ENCODE measurements at places on chromosomes 5 and 9.

DNA sequence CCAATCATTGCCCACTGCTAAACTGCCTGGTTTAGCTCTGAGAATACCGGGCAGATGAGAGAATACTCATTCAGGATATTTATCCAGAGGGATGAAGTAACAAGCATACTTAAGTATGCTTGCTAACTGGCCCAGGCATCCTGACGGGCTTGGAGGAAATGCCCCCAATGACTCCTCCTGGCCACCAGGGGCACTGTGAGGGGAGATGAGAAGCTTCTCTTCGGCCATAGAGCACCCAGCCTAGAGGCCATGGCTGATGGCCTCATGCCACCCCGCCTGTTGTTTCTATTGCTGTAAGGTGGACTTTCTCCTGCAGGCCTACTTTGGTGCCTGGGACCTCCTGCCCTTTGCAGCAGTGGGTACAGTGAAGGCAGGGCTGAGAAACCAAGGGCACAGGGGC, 134.5 kb upstream of the FSTL4 start:
- no peak for DNase-seq

- DNase-seq: no peak
Observed at GRCh38 chr9:88571419-88571818, 36.4 kb downstream of the NXNL2 start.

DNA sequence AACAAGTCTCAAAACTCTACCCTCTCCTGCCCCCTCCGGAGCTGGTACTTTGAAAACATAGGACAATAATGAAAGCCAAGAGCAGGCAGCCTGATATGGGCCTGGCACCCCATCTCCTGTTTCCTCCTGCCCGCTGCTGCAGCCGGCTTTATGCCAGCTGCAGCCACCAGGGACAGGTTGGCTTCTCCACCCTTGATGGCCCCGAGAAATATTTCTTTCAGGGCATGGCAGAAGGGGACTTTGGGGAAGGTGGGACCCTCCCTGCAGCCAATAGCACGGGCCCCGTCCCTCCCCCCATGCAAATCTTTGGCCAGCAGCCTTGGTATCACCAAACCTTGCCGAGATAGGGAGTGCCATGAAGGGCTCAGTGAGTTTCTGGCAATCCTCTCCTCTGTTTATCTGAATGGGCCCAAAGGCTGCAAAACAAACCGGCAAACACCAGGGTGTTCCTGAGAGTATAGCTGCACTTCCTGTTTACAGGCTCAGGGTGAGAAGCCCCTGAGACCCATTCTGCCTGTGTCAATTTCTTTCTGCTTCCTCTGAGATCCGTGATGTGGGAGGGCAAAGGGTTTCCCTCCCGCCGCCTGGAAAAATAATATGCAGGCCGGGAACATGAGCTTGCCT, 73.4 kb upstream of the BOD1 start:
- no peak for DNase-seq

DNA sequence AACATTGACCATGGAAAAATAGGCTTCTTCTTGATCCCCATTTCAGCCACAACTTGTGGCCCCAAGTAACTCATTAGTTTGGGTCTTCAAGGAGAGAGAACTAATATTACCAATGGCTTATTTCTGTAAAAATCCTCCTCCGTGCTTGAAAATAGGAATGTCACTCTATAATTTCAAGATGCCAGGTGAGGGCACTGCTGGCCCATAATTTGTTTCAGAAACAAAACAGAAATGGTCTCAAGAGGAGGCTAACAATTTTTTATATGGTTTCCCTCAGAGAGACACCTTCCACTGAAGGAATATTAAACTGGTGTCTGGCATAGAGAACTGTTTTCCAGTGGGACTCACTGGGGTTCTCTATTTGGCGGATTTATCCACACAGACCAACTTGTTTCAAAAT, 437.0 kb upstream of the TRPC7 start:
- peak; percentile 4 for DNase-seq

DNA sequence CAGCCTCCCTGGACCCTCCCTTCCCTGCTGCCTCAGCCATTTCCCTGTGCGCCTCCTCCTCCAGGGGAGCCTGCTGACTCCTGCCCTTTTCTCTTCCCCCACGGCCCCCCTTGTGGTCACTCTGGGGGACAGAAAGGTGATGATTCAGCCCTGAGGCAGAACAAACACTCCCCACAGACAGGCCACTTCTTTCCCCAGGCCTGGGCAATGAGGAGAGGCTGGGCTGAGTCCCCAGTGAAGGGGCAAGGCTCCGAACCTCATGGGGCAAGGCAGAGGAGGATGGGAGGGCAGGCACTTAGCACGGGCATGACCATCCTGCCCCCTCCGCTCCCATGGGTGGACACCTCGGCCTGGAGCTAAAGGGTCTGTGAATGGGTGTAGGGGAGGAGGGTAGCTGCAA, 21.0 kb downstream of the CSF1R start:
- DNase-seq: no peak

DNA sequence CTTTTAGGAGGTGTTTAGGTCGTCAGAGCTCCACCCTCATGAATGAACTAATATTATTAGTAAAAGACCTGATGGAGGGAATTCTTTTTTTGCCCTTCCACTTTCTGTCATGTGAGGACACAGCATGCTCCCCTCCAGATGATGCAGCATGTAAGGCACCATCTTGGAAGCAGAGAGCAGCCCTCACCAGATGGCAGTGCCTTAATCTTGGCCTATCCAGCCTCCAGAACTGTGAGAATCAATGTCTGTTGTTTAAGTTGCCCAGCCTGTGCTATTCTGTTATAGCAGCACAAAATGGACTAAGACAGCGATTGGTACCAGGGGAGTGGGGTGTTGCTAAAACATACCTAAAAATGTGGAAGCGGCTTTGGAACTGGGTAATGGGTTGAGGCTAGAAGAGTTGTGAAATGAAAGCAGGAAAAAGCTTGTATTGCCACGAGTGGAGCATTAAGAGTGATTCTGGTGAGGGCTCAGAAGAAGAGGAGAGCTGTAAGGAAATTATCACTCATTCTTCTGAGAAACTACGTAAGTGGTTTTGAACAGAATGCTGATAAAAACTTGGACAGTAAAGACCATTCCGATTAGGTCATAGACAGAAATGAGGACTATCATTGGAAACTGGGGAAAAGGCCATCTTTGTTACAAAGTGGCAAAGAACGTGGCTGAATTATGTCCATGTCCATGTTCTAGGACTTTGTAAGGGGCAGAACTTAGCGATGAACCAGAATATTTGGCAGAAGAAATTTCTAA, 28.6 kb downstream of the PTPDC1 start:
- DNase-seq: no peak

- no peak for DNase-seq
Observed at GRCh38 chr9:112041536-112042243, 133.4 kb downstream of the SUSD1 start.

DNA sequence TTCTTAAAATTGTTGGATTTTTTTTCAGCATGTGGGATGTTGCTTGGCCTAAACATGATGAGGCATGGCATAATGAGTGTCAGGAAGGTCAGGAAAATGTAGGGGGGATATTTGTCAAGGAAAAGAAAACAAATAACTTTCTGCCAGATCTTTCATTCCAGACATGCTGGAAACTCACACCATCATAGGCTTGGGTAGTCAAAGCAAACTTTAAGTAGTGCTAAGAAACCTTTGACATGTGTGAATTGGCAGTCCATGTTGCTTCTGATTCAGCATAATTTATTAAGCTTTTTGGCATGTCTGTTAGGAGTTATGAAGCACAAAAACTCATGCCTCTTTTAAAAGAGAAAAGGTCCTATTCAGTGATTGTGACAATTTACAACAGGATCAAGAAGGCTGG, 61.3 kb upstream of the MTAP start:
- DNase-seq: no peak

DNA sequence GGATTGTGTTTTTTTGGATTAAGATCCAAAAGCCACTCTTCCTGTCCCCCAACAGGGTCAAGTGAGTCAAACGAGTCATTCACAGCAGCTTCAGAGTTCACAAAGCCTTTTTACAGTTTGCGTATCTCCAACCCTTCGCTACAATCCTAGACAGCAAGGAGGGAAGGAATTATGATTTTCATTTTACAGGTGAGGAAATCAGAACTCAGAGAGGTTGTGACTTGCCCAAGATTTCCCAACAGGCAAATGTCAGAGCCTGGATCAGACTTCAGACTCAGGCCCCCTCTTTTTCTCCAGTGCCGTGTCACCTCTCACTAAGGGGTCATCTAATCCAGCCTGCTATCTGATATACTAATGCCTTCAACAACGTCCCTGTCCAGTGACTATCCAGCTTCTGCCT, 72.1 kb upstream of the XPA start:
- DNase-seq: no peak

- peak; percentile 40 for DNase-seq
Observed at GRCh38 chr9:108813951-108814601, 41.7 kb downstream of the ACTL7B start.

DNA sequence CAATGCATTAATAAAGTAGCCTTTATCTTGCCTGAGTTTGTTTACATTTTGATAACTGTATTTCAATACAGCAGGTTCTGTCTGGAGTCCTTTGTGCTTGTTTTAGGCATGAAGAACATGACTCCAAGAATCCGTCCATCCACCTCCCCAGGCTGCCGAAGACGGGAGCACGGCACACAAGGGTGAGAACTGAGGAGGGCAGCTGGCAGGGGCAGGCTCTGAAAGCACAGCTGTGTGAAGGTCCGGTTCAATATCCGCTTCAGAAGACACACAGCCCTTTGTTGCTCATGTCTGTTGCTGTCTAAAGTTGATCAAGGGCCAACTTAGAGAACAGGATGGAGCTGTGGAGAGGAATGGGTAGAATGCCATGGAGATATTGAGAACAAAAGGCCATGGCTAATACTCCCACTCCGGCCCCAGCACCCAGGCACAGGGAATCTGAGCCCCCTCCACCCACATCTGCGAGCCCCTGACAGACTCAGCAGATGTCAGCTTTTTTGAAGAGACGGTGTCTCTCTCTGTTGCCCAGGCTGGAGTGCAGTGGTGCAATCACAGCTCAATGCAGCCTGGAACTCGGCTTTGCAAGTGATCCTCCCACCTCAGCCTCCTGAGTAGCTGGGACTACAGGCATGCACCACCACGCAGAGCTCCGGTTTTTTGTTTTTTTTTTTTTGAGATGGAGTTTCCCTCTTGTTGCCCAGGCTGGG, 58.5 kb upstream of the GNE start:
- DNase-seq: no peak

DNA sequence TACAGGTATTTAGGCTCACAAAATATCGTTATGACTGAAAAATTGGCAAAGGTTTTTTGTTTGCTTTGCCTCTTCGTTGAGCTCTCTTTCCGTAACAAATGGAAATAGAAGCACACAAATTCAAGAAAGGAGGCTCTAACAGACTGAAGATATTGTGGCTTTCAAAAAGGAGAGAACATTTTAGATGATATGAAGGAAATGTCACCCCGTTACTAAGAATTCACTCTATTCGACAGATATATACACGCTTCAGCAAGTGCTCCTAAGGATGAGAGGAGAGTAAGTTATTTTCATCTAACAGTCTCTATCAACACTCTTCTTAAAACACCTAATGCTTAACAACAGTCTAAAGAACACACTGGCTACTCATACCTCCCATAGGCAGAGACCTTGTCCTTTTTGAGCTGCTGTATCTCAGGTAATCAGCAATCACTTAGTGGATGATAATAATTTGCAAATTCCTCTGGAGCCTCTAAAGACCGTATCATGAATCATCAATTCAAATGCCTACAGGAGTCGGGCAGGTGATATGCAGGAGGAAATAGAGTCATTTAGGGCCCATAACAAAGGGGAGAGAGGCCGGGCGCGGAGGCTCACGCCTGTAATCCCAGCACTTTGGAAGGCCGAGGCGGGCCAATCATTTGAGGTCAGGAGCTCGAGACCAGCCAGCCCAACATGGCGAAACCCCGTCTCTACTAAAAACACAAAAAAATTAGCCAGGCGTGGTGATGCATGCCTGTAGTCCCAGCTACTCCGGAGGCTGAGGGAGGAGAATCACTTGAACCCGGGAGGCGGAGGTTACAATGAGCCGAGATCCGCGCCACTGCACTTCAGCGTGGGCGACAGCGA, 1.4 kb upstream of the HSDL2 start:
- DNase-seq: no peak

GRCh38 chr5:35026941-35027340, 20.8 kb downstream of the AGXT2 start:
- DNase-seq: no peak

DNA sequence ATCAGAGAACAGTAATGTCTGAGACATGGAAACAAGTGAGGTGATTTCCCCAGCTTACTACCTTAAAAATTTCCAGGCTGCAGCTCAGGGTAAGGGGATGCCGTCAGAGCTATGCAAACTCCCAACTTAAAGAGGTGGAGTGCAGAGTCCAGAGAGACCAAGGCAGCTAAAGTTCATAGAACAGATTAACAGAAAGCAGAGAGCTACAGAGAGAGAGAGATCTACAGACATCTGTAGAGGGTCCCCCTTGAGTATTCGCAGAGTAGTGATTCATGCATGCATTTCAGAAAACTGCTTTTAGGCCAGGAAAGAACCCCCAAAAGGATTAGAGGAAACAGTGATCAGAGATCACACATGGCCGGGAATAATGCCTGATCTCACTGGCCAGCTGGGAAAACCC, 306.2 kb upstream of the PUM3 start:
- DNase-seq: no peak

- no peak for DNase-seq
Observed at GRCh38 chr5:13662626-13663025, 281.9 kb downstream of the DNAH5 start.

DNA sequence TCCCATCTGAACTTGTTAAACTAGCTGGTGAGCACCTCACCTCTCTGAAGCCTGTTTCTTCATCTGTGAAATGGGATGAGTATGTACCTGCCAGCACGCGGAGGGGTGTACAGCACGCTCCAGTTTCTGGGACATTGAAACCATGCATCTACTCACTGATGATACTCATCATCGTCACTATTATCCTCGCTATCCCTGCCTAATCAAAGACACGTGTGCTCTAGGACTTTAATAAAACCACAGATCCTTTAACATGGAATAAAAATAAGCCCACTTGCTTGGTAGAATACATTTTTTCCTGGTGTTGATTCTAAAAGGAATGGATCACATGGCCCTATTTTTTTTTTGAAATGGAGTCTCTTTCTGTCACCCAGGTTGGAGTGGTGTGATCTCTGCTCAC, 37.3 kb upstream of the POMT1 start:
- DNase-seq: no peak

DNA sequence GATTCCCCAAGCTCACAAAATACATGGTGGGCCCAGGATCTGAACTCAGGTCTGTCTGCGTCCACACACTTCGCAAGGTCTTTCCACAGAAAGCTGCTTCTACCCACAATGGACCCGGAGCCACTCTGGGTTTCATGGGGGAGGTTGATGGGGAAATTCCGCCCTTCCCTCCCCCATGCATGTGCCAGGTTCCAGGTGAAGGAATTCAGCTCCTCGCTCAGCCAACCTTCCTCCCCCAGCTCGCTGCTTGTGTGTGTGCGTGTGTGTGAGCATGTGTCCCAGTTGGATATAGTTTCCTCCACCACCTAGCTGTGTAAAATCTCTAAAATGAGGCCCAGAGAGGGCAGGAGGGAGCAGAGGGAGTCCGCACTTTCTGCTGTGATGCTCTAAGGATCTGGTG, 1.0 kb downstream of the PTGS1 start:
- no peak for DNase-seq
